T-helper 2 cell treated with Interferon-gamma antibody and Interleukin-4, amounts not matched to agents 5 μg/mL and 100 μg/mL, for 36 hours (primary cell): ENCODE measurements at places on chromosomes 12 and 14.

DNA sequence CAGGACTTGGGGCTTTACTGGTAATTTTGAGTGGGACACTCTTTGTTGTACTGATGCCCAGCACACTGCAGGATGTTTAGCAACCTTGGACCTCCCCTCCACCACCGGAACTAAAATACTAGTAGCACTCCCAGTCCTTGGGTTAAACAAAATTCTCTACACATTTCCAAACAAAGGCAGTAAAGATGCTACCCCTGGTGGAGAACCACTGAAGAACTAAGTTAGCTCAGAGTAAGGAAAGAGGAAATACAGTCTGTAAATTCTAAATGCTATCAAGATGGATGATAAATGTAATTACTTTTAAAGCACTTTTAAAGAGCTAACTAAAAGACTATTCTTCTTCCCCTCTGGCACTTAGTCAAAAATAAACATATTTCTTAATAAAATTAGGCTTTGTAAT is 64.1 kb downstream of the LRP6 start:
- H3K4me3 ChIP-seq, result no peak overlapping the region
- H3K27me3 ChIP-seq, result peaks cover 32% of the 10 kb centered on the region
- no peak overlapping the region for H3K27ac ChIP-seq
- H3K4me1 ChIP-seq, result peaks cover 1% of the 10 kb centered on the region
- DNase-seq, result no peak

DNA sequence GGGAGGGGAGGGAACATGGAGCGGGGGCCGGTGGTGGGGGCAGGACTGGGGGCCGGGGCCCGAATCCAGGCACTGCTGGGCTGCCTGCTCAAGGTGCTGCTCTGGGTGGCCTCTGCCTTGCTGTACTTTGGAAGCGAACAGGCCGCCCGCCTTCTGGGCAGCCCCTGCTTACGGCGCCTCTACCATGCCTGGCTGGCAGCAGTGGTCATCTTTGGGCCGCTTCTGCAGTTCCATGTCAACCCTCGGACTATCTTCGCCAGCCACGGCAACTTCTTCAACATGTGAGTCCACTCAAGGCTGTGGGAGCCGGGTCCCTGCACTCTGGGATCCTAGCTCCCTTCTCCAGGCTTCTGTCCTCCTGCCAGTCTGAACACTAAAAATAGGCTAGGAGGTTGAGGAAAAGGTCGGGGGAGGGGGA is 1.1 kb downstream of the FITM1 start:
- no peak overlapping the region for H3K4me3 ChIP-seq
- no peaks in the 10 kb centered on the region for H3K27me3 ChIP-seq
- DNase-seq, result no peak
- H3K27ac ChIP-seq, result no peak overlapping the region

DNA sequence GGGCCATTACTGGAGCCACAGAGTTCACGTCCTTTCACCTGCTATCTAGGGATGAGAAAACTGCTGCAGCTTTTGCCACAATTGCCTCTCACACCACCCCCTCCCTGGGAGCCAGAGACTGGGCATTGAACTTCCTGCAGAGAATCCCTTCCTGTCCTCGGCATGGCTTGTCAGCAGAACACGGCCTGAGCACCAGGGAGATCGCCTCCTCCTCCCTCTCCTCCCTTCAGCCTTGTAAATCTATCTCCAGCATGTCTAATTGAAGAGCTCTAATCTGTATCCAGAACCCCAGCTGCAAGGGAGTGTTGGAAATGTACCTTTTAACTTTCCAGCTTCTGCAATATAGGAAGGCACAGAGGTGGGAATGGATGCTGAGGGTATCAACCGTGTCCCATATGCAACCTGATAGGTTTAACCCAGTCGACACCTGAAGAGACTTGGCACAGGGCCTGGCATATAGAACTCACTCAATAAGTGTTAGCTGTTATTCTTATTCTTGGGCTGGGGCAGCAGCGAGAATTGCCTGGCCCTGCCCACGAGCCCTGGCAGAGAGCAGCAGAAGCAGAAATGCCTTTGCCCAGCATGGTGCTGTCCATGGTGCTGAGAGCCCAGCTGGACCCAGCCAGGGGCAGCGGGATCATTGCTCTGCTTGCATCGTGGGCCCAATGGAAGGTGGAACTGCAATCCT is 26.8 kb downstream of the TMEM63C start:
- no peak overlapping the region for H3K4me3 ChIP-seq
- no peaks in the 10 kb centered on the region for H3K4me1 ChIP-seq
- DNase-seq, result peak; percentile 35
- no peak overlapping the region for H3K27ac ChIP-seq

GRCh38 chr12:630656-631632 is 32.3 kb downstream of the NINJ2 start:
- DNase-seq, result peak; percentile 88
- no peaks in the 10 kb centered on the region for H3K27me3 ChIP-seq
- H3K36me3 ChIP-seq, result peaks cover 15% of the 10 kb centered on the region
- peaks cover 20% of the 10 kb centered on the region for H3K4me1 ChIP-seq

GRCh38 chr14:75402867-75403413 is 24.9 kb upstream of the JDP2 start:
- peaks cover 5% of the 10 kb centered on the region for H3K27me3 ChIP-seq
- no peak overlapping the region for H3K4me3 ChIP-seq
- no peak overlapping the region for H3K27ac ChIP-seq
- DNase-seq, result no peak

GRCh38 chr12:31931796-31932715 is 27.2 kb upstream of the RESF1 start:
- no peak overlapping the region for H3K4me3 ChIP-seq
- peaks cover 26% of the 10 kb centered on the region for H3K36me3 ChIP-seq
- no peak for DNase-seq
- no peaks in the 10 kb centered on the region for H3K27me3 ChIP-seq
- H3K4me1 ChIP-seq, result peaks cover 23% of the 10 kb centered on the region

DNA sequence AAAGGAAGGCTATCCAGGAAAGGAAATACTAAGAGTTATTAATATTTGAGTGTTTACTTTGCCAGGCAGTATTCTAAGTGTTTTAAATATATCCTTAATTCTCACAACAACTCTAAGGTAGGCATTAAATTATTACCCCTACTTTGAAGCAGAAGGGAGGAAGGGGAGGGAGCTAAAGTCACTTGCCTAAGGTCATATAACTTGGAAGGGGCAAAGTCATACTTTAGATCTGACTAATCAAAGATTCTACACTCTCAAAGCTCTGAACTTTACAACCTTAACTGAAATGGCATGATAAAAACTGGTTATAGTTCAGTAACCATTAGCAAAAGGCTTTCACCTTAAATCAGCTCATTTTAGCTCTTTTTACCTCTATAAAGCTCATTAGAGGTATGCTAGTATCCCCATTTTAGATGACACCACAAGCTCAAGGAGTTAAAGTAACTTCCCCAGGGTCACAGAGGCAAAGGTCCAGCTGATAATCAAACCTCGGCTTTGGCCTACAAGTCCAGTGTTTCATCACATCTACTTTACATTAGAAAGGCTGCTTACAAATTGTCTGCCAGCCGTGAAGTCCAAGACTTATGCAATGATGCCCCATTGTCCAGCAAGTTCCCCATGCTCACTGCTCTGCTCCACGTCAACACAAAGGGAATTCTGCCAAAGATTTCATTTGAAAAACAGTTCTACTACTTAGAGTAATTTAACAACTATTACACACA is 223.9 kb downstream of the MED13L start:
- no peaks in the 10 kb centered on the region for H3K36me3 ChIP-seq
- DNase-seq, result no peak
- no peaks in the 10 kb centered on the region for H3K27me3 ChIP-seq
- no peak overlapping the region for H3K4me3 ChIP-seq
- H3K4me1 ChIP-seq, result peaks cover 30% of the 10 kb centered on the region
- no peak overlapping the region for H3K27ac ChIP-seq

DNA sequence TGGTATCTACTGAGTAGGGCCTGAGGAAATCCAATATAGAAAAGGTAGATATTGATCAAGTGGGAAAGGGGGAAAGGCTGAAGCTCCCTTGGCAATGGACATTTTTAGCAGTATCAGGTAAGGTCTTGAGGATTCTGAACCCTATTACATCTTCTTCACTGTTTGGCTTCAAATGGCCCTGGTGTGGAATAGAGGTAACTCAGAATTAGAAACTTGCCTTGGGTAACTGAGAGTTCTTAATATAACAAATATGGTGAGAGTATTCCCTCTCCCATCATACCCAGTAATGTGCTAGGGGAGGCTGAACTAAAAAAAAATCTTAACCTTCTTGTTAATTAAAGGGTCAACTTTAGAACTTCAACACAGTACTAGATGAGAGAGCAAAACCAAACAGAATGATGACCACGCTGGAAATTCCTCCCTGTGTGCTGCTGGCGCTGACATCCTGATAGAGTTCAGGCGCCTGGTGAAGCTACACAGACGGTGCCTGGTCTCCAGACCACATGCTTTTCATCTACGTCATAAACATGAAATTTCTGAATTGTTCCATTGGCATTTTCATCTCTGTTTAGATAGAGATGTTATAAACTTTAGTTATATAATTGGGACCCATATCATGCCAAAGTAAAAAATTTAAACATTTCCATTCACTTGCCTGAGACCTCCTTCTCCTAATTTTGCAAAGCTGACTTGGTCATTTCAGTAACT is 128.3 kb downstream of the AKAP6 start:
- no peaks in the 10 kb centered on the region for H3K4me1 ChIP-seq
- H3K27me3 ChIP-seq, result no peaks in the 10 kb centered on the region
- no peak for DNase-seq
- H3K27ac ChIP-seq, result no peak overlapping the region

GRCh38 chr14:35858521-35859209 is 32.5 kb downstream of the BRMS1L start:
- no peak overlapping the region for H3K4me3 ChIP-seq
- no peaks in the 10 kb centered on the region for H3K27me3 ChIP-seq
- peaks cover 6% of the 10 kb centered on the region for H3K36me3 ChIP-seq
- DNase-seq, result no peak

DNA sequence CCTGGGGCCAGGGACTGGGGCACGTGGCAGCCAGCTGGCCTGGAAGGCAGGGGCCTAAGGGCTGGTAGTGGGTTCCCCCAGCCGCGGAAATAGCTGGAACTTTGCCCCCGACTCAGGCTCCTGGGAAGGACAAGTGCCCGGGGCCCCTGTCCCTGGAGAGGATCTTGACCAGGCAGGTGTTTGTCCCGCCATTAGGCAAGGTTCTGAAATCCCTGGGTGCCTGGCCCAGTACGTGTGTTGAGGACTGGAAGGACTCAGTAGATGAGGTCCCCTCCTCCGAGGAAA is 94.2 kb downstream of the B4GALNT3 start:
- H3K4me3 ChIP-seq, result peak overlapping the region; percentile 98
- peaks cover 44% of the 10 kb centered on the region for H3K4me1 ChIP-seq
- no peaks in the 10 kb centered on the region for H3K27me3 ChIP-seq
- H3K36me3 ChIP-seq, result peaks cover 38% of the 10 kb centered on the region
- peak overlapping the region; percentile 85 for H3K27ac ChIP-seq

- DNase-seq, result no peak
- H3K36me3 ChIP-seq, result no peaks in the 10 kb centered on the region
- H3K27me3 ChIP-seq, result peaks cover 4% of the 10 kb centered on the region
- H3K4me3 ChIP-seq, result no peak overlapping the region
- no peak overlapping the region for H3K27ac ChIP-seq
Measured at GRCh38 chr14:78157494-78158437, 12.4 kb upstream of the NRXN3 start.

- H3K4me1 ChIP-seq, result peaks cover 83% of the 10 kb centered on the region
- H3K27ac ChIP-seq, result peak overlapping the region; percentile 94
- H3K27me3 ChIP-seq, result no peaks in the 10 kb centered on the region
- peak overlapping the region; percentile 38 for H3K4me3 ChIP-seq
- DNase-seq, result peak; percentile 71
Measured at GRCh38 chr12:12441843-12442461, 85.1 kb downstream of the BORCS5 start.

DNA sequence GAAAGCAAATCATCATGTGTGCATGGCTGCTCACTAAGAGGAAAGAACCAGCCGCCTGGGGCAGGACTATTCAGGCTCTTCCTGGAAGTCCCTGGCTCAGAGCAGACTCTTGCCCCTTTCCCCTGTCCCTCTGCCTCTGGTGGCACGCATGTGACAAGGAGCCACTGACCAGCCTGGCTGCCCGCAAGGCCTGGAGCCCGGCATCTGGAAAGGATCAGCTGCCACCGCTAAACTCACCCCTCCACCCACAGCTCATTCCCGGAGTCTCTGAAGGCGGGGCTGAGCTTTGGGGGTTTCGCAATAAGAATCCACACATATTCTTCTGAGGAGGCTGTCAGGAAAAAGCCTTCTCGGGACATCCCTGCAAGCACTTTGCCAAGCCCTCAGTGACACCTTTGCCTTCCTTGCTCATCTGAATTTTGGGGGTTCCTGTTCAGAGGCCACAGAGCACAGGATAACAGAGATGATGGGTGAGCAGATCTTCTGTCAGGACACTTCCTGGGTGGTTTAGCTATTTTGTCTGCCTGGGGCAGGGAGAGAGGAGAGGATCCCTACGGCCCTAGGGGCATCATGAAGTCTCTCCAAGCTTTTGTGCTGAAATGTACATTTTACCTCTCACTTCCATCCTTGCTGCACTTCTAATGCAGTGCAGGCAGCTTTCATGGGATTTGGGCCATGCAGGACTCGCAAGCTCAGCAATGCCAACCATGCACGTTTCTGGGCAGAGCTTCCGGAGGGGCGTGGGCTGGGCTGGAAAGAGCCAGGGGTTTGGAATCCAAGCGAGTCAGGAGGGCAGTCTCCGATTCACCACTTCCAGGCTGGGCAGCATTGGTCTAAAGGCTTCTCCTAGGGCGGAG is 124.8 kb upstream of the MAP1LC3B2 start:
- no peaks in the 10 kb centered on the region for H3K36me3 ChIP-seq
- H3K4me3 ChIP-seq, result no peak overlapping the region
- no peak for DNase-seq
- peaks cover 4% of the 10 kb centered on the region for H3K27me3 ChIP-seq

GRCh38 chr14:98731286-98731685 is 540.7 kb downstream of the BCL11B start:
- no peaks in the 10 kb centered on the region for H3K36me3 ChIP-seq
- H3K4me1 ChIP-seq, result no peaks in the 10 kb centered on the region
- H3K4me3 ChIP-seq, result no peak overlapping the region
- no peak for DNase-seq
- H3K27me3 ChIP-seq, result peaks cover 5% of the 10 kb centered on the region
- no peak overlapping the region for H3K27ac ChIP-seq

- H3K4me3 ChIP-seq, result no peak overlapping the region
- DNase-seq, result no peak
- H3K4me1 ChIP-seq, result no peaks in the 10 kb centered on the region
- no peaks in the 10 kb centered on the region for H3K27me3 ChIP-seq
- no peak overlapping the region for H3K27ac ChIP-seq
Measured at GRCh38 chr12:16008421-16008824, 97.3 kb downstream of the DERA start.

GRCh38 chr14:32450919-32451675 is 122.0 kb downstream of the AKAP6 start:
- no peaks in the 10 kb centered on the region for H3K36me3 ChIP-seq
- no peak for DNase-seq
- H3K4me1 ChIP-seq, result no peaks in the 10 kb centered on the region
- no peaks in the 10 kb centered on the region for H3K27me3 ChIP-seq
- no peak overlapping the region for H3K4me3 ChIP-seq

GRCh38 chr12:34212651-34213050 is 190.4 kb downstream of the ALG10 start:
- H3K27me3 ChIP-seq, result no peaks in the 10 kb centered on the region
- H3K4me1 ChIP-seq, result peaks cover 2% of the 10 kb centered on the region
- DNase-seq, result no peak
- no peaks in the 10 kb centered on the region for H3K36me3 ChIP-seq
- no peak overlapping the region for H3K27ac ChIP-seq
